ENCODE measurements at places on chromosomes 3 and 15. TPM values are rescaled to one million over a fixed set of nuclear protein-coding genes. Genes with fewer than 3 reads are reported as not detected.

- H3K36me3 ChIP-seq: no peaks in the 10 kb centered on the region
- DNase-seq: no peak
- no peak overlapping the region for H3K4me3 ChIP-seq
- H3K27me3 ChIP-seq: no peaks in the 10 kb centered on the region
- peaks cover 12% of the 10 kb centered on the region for H3K4me1 ChIP-seq
Measured at GRCh38 chr15:42083916-42084315, 10.4 kb downstream of the PLA2G4D start.

Gene SMCO1
- 0.13 TPM for total RNA-seq

GRCh38 chr3:124260206-124260915 lies 268.4 kb upstream of the ROPN1 start:
- no peak for DNase-seq
- H3K4me1 ChIP-seq: no peaks in the 10 kb centered on the region
- no peaks in the 10 kb centered on the region for H3K27me3 ChIP-seq
- no peak overlapping the region for H3K27ac ChIP-seq
- no peak overlapping the region for H3K4me3 ChIP-seq

GRCh38 chr3:116873142-116873541 lies 163.6 kb downstream of the TUSC7 start:
- no peak overlapping the region for H3K4me3 ChIP-seq
- no peak overlapping the region for H3K27ac ChIP-seq
- no peaks in the 10 kb centered on the region for H3K27me3 ChIP-seq
- no peaks in the 10 kb centered on the region for H3K36me3 ChIP-seq
- DNase-seq: no peak
- H3K4me1 ChIP-seq: no peaks in the 10 kb centered on the region

Gene KBTBD13
- not detected for total RNA-seq
